ENCODE measurements at places on chromosomes 6 and 20.

DNA sequence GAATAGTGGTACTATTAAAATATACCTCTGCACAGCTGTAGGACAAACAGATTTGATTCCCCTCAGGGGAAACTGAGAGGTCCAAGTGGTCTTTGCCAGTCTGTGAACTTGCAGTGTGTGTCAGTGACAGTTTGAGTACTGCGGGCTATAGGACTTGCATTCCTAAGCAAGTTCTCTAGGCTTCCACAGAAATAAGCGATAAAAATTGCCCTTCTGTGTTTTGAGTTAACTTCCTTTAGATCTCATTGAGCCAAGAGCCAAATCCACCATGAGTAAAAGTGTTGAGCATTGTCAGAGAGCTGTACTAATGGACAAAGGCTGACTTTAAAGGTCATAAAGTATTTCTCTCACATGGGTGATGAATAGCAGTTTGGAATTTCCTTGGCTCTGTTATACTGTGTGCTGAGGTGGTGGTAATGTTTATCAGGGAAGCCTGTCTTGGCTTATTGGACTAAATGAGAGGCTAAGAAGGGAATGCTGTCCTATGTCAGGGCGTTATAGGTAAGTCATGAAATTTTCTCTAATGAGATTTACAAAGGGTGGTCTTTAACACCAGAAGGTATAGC, 122.6 kb upstream of the MAP3K7 start:
- no peak for DNase-seq

GRCh38 chr6:138106665-138107077, 548 bp downstream of the PERP start:
- no peak for DNase-seq

GRCh38 chr6:21085643-21086042, 507.9 kb upstream of the SOX4 start:
- no peak for DNase-seq

DNA sequence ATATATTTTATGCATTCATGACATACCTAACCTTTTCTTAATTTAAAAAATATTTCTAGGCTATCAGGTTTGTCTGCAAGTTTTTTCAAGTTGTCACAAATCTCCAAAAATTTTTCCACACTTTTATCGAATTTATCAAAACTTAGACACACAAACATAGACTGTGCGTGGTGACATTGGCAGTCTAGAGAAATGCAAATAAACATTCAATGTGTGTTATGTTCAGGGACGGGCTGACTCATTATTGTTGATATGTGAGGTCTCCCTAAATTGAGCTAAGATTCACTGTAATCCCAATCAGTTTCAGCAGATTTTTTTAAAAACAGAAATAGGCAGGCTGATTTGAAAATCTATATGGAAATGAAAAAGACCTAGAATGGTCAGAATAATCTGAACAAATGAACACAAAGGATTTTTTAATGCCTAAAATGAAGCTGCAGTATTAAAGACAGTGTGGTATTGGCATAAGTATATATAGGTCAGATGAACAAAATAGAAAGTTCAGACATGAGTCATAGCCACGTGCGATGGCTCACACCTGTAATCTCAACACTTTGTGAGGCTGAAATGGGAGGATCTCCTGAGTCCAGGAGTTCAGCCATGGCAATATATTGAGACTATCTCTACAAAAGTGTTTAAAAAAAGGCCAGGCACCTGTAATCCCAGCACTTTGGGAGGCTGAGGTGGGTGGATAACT, 19.2 kb downstream of the BLTP3A start:
- DNase-seq = no peak

DNA sequence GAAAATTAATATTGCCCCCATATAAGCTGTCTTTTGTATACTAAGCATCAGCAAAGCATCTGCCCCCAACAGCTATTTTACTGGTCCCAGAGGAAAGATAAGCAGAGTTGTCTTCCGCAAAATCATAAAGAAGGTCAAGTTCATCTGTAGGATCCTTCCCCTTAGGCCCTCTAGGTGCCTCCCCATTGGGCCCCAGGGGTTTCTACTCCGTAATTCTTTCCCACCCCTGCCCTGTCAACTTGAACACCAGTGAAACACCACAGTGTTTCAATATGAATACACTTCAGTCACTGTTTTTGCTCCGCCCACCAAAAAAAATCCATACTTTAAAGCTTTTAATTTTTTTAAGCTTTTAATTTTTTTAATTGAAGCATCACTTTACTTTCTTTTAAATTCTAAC, 159.2 kb downstream of the ATXN1 start:
- DNase-seq = no peak

DNA sequence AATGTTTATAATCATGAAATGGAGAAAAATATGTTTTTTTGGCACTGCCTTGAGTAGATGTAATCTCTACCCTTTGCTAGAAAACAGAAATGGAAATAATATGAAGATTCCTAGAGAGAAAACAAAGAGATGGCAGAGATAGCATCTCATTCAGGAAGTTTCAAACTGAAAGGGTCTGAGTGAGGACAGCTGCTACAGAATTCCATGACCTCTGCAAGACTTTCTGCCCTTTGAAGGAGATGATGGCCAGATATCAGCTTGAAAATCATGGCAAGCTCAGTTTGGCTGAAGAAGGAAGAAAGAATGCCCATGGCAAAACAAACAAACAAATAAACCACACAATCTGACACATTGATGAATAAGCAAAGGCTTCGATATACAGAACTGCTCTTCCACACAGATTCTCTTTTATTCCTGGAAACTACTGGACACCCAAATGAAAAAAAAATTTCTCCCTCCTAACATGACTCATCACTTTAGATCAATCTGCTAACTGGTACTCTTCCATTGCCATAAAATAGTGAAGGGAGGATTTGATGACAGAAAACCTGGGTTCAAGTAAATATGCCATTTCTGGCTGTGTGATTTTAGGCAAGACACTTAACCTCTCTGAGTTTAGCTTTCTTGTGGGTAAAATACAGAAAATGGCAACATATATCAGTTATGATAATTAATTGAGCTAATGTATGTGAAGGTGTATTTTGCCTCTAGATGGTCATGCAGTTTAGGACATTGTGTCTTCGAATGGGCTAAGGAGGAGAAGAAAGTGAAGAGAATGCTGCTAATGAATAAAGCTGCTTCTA, 105.9 kb upstream of the SPACA1 start:
- DNase-seq = no peak

GRCh38 chr6:71349395-71349794, 60.8 kb downstream of the OGFRL1 start:
- no peak for DNase-seq

DNA sequence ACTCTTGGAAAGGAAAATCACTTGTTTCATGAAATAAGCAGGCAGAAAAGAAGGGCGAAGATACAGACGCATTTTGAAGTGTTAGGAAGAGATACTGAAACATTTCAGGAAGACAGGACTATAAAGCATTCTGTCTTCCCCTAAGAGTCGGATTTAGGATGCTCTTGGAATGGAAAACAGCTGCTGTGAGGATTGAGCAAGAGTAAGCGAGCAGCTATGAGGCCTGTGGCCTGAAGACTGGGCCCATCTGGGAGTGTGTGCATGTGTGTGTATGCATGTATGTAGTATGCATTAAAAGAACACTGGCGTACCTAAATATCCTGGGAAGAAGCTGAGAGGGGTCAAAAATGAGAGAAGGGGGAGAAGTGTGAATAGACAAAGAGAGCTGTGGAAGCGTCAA, 83.6 kb downstream of the SIM1 start:
- DNase-seq = no peak

GRCh38 chr20:44807684-44808056, 2.7 kb downstream of the RIMS4 start:
- DNase-seq = no peak

GRCh38 chr20:43731927-43732326, 5.1 kb upstream of the GTSF1L start:
- no peak for DNase-seq
